ENCODE measurements at places on chromosomes 2 and 18.
A peak's percentile ranks its signal among the peaks of the same experiment; 100 is the strongest.

GRCh38 chr2:150034665-150035064 lies 447.1 kb upstream of the MMADHC start:
- no peak for DNase-seq

GRCh38 chr2:152198499-152198898 lies 22.9 kb upstream of the STAM2 start:
- no peak for DNase-seq

GRCh38 chr2:68709421-68709911 lies 25.1 kb upstream of the ARHGAP25 start:
- no peak for DNase-seq

DNA sequence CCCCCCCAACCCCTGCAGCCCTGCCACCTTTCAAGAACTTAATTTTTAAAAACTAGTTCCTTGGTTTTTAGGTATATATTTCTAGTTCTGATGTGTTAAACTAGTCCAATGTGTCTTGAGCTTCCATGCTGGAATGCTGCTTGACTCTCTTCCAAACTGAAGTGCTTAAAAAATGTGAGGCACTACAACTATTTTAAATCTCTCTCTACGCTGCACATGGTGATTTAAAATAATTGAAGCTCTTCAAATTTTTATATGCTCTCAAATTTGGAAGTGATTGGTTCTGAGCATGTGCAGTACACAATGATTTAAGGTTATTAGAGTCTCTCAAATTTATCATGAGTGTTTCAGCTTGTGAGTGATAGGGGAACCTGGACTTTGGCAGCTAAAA lies 192.6 kb upstream of the ZEB2 start:
- no peak for DNase-seq

DNA sequence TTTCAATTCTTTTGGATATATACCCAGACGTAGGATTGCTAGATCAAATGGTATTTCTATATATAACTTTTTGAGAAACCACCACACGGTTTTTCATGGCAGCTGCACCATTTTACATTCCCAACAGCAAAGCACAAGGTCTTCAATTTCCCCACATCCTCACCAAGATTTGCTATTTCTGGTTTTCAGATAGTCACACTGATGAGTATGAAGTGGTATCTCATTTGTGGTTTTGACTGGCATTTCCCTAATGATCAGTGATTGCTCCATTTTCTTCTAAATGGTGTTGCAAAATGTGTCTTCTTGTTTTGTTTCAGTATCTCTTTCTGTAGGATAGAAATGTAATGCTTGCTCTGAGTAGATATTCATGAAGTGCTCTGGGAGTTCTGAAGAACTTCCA lies 52.0 kb downstream of the ANKRD44 start:
- no peak for DNase-seq

- DNase-seq: no peak
Measured at GRCh38 chr2:200702646-200703118, 109.0 kb upstream of the BZW1 start.

GRCh38 chr2:138112536-138112935 lies 148.3 kb downstream of the HNMT start:
- DNase-seq: no peak

GRCh38 chr2:241514553-241514952 lies 6.2 kb upstream of the STK25 start:
- DNase-seq: no peak

- DNase-seq: no peak
Measured at GRCh38 chr2:112671801-112672200, 26.1 kb downstream of the SLC20A1 start.

DNA sequence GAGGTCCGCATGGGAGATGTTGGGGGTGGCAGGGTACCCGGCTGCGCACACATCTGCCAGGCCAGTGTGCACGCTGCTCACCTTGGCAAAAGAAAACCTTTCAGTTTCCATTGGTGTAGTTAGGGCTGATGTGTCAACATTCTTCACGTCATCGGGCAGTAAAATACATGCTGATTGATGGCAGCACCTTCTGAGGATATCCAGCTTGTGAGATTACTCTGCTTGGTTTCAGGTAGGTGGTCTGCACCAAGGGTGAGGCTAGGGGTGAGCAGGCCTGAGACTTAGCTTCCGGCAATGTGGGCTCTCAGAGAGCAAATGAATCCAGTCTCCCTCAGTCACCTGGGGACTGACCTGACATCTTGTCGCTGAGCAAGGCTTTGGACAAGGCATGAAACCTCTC lies 19.3 kb upstream of the ACKR3 start:
- no peak for DNase-seq

- DNase-seq: peak; percentile 8
Measured at GRCh38 chr18:24726727-24727492, 266.5 kb downstream of the HRH4 start.

DNA sequence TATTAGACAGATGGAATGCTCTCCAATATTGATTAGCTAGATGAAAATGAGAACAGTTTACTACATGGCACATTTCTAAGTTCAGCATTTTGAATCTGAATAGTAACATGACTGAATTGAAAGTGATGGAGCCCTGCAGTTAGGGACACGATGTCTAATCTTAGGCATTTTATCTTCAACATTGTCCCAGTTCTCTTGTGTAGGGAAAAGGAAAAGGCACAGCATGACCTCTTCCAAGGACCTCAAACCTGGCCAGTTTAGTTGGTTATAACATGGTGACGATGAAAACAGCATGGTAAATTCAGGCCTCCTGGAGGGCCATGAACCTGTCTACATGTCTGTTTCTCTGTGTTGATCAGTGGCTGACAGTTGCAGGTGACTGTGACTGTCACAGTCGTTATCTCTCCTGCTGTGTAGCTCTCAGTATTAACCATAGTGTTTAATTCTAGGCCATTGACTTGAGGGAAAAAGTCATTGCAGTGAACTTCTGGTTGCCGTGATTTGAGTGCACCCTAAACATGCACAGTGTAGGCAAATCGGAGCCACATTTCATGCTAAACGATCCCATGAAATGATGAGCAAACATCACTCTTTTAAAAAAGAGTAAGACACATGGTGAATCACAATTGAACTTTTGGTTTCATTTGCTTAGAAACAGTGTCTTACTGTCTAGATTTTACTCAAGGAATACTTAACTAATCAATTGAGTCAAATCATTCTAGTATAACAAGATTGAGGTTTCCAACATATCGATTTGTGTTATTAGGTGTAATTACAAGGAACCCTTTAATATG lies 129.7 kb downstream of the PHLPP1 start:
- DNase-seq: no peak

DNA sequence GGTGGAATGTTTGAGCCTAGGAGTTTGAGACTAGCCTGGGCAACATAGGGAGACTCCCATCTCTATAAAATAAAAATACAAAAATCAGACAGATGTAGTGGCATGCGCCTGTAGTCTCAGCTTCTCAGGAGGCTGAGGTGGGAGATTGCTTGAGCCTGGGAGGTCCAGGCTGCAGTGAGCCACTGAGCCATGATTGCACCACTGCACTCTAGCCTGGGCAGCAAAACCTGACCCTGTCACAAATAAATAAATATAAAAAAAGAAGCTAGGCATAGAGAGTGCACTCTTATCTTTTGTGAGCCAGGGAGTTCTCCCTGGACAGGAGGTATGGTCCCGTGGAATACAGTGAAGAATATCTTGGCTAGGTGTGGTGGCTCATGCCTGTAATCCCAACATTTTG lies 11.0 kb upstream of the KYNU start:
- no peak for DNase-seq

GRCh38 chr2:86072271-86072858 lies 33.3 kb downstream of the POLR1A start:
- no peak for DNase-seq

- DNase-seq: no peak
Measured at GRCh38 chr2:141653184-141653583, 477.6 kb downstream of the LRP1B start.

GRCh38 chr2:225996462-225996828 lies 596.9 kb downstream of the NYAP2 start:
- no peak for DNase-seq

DNA sequence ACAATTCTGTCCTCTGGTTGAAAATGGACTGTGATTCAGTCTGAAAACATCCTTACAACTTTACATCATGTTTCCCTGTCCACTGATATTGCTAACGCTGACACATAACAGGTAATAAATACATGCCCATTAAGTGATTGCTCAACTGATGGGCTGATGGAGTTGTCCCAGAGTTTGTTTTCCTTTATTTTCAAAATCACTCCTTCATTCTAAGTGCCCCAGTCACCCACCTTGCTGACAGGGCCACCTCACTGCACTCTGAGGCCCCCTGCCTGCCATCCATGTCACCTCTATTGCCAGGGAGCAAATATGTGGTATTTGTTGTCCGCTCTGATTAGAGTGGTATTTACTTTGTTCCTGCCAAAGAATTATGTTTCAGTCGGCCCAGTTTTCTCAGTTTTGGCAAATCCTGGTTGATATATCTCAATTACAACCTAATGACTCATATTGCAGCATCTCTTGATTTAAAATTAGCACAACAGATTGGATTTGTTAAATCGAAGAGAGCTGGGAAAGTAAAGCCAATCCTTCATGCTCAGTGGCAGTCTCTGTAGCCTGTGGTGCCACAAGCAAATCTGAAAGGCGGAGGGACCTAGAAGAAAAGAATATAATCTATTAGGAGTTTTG lies 105.1 kb downstream of the RDH14 start:
- no peak for DNase-seq

DNA sequence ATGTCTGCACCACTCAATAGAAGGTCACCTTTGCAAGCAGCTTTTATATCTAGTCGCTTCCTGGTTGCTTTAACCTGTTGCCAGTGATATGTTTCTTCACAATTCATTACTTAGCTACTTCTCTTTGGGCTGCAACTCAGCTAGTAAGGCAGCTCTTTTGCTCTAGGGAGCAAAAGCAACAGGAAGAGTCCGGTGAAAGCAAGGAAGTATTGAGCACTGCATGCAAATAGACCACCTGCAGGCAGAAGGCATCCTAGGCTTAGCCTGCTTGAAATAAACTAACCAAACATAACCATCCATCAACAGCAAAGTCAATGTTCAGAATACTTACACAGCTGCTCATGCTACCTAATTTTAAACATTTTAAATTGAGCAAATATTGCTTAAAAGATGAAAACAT lies 529.2 kb upstream of the LINC00305 start:
- no peak for DNase-seq

DNA sequence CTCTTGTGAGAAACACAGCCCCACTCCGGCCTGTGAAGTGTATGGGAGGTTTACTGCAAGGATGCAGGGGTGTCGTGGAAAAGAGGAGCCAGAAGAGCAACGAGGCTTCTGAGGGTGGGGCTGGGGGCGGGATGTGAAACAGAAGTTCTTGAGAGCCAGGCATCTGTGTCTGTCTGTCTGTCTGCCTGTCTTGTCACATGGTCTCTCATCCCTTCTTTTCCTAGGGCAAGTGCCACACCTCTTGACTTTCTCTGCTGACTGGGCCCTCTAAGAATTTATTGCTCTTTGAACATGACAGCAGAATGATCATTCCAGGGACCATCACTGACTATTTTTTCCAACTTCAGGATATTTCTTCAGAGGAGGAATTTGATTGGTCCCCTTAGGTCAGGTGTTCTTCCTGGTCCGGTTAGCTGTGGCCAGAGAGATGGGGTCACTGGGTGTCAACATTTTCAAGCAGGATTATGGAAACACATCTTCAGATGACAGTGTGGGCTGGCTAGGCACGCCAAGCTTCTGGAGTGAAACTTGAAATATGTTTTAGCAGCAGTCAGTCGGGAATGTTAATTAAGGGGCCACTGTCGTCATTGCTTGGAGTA lies 131.0 kb downstream of the FHOD3 start:
- no peak for DNase-seq

- DNase-seq: no peak
Measured at GRCh38 chr2:193228276-193228675, 1033.5 kb upstream of the TMEFF2 start.

GRCh38 chr2:19026261-19026660 lies 332.2 kb downstream of the OSR1 start:
- DNase-seq: no peak

DNA sequence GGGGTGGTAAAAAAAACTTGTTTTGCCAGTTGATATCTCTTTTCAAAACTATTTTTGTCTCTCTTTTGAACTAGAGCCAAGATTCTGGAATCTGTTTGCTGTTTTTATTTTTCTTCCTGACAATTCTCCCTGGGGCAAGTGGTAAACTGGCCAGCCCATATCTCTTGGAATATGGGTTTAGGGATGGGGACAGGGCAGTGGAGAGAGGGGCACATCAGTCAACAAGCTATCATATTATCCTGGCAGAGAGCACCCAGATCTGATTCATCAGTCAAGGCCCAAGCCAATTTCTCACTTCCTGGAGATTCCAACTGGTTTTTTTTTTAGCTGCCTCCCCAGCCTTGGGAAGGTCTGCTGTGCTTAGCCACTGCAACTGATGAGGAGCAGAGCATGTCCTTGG lies 52.3 kb downstream of the ARHGAP28 start:
- no peak for DNase-seq

GRCh38 chr2:42050703-42051542 lies 3.1 kb downstream of the PKDCC start:
- DNase-seq: no peak

DNA sequence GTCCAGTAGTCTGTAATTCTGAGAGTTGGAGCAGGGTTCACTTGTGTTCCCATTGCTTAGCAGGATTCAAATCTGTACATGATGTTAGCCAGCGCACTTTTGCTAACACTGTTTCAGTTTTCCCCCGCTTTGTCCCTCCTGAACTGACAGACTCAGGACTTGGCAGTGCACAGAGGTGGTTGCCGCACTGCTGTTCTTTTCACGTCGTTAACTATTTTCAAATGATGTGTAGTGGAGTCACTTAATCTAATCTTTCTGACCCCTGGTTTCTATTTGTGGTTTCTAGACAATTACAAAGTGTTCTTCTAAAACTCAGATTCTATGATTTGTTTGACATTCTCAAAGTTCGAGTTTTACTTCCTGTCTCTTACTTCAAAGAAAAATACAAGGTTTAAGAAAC lies 234.5 kb downstream of the RBM43 start:
- DNase-seq: no peak

DNA sequence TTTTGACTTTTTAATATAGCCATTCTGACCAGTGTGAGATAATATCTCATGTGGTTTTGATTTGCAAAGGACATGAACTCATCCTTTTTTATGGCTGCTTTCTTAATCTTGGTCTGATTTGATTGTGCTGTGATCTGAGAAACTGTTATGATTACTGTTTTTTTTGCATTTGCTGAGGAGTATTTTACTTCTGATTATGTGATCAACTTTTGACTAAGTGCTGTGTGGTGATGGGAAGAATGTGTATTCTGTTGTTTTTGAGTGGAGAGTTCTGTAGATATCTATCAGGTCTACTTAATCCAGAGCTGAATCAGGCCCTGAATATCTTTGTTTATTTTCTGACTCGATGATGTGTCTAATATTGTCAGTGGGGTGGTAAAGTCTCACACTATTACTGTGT lies 16.8 kb downstream of the SP140L start:
- DNase-seq: no peak

DNA sequence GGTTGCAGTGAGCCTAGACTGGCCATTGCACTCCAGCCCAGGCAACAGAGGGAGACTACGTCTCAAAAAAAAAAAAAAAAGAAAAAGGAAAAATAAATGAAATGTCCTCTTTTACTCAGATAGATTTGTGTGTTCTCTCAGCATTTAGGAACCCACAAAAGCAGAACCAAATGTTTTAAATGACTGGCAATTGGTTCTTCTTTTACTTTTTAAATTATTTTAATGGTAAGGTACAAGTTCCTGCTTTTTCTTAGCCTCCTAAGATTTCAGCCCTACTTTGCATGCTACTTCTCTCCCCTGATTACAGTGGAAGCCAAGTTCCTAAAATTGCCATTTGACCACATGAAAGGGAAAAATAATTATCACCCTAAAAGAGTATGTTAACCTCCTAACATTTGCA lies 23.5 kb downstream of the SRSF7 start:
- no peak for DNase-seq

Data from stimulated activated CD8-positive, alpha-beta memory T cell treated with anti-CD3 and anti-CD28 coated beads, Interleukin-2, amount 100 ng/mL, for 1 hour (primary cell).